Renal cortex interstitium (tissue), 15 donors: ENCODE measurements at places on chromosomes 12 and 14.
A peak's percentile ranks its signal among the peaks of the same experiment; 100 is the strongest.

GRCh38 chr12:64946132-64946829 lies 121.8 kb downstream of the TBC1D30 start:
- peak; percentile 6 for DNase-seq

GRCh38 chr12:25583545-25583944 lies 30.5 kb upstream of the LMNTD1 start:
- DNase-seq: no peak

DNA sequence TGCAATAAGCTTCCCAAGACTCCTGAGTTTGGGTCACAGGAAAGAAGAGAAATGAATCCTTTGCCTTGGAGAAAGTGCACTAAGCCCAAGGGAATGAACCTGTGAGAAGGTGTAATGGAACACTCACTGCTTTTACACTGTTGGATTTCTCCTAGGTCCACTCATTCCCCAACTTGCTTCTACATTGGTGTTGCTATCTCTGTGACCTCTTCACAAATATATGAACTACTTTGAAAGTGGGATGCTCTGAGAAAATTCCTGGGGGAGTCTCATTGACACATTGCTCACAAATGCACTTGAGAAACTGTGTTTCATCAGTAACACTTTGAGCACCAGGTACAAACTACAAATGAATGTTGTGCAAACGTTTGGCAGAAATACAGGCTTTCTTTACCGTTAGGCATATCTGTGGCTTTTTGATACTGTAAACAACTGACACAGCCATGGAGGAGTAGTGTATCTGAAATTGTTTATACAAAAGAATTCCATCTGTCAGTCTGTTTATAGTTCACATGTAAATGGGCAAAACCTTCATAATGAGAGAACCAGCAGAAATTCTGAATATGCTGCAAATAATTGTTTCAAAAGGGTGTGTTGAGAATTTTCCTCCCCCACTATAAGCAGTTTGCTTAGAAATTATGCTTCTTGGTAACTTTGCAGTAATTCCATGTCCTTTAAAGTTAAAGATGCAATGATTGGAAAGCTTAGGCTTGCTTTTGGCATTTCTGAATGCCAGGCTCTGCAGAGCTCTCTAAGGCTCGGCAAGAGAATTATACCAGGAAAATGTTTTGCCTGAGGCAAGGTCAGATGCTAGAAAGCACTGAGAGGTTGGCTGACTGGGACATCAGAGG lies 348.5 kb upstream of the DDHD1 start:
- DNase-seq: no peak

- no peak for DNase-seq
Measured at GRCh38 chr12:92370828-92371227, 225.2 kb upstream of the BTG1 start.

DNA sequence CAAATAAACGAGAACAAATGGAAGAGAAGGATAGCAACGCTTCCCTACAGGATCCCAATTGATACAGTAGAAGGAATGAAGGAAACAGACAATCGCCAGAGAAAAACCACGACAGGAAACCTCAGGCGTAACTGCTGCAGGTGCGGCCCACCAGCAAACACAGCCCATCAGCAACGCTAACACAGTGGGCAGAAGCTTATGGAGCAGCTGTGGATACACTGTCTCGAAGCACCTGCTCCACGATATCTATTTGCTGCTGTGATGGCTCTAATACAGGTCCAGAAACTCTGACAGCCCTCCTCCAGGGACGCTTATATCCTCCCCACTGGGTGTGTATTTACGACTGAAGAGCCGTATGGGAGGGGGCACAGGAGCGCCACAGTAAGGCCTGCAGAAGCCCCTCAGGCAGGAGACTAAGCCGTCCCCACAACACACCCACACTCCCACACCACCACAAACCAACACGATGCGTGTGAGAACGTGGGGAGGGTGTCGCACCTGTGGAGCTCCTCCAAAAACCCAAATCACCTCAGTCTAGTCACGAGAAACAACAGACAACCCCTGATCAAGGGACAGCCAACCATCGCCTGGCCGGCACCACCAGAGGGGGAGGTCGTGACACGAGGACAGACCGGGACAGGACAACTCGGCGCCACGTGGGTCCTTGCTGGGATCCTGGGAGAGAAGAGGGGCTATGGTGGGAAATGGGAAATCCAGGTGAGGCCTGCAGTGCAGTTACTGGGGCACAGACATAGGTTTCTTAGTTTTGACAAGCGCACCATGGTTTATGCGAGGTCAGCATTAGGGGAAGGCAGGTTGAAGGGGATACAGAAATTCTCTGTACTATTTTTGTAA lies 24.0 kb downstream of the POLE start:
- DNase-seq: no peak

- DNase-seq: no peak
Measured at GRCh38 chr12:118164798-118165486, 29.0 kb downstream of the PEBP1 start.

GRCh38 chr14:22691171-22691570 lies 47.0 kb upstream of the OR6J1 start:
- DNase-seq: no peak

- DNase-seq: no peak
Measured at GRCh38 chr12:45522227-45522626, 207.3 kb upstream of the ARID2 start.

DNA sequence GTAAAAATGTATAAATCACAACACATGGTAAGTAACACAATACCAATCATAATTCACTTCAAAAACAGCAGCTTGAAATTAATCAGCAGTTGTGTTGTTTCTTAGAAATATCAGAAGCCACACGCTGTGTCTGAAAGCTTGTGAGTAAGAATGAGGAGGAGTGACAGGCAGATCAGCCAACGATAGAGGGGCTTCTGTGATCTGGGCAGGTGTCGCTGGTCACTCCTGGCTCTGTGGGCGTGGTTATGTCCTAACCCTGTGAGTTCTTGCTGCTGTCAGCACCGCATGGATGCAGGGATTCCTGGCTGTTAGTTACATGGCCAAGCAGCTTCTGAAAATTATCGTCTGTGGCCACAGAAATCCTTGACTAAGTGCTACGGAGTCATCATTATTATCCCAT lies 123.4 kb downstream of the SLC25A47 start:
- DNase-seq: no peak

DNA sequence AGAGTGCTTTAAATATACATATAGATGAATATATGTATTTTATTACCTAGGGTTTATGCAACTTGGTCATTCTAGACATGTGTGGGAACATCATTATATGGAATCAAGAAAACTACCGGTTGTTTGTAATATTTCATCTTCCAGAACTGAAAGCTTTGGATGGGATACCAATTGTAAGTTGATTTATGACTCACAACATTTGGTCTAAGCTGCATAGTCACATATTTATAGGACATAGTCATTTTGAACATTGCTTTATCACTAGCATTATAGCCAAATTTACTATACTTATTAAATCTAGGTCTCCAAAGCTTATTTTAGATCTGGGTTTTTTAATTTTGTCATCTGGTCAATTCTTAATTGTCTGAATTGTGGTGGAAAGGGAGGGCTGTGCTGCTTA lies 83.7 kb upstream of the PCNX4 start:
- DNase-seq: no peak
